Sciatic nerve (tissue), 2 donors: ENCODE measurements at places on chromosomes 6 and 20. TPM values are rescaled to one million over a fixed set of nuclear protein-coding genes. Genes with fewer than 3 reads are reported as not detected.

DNA sequence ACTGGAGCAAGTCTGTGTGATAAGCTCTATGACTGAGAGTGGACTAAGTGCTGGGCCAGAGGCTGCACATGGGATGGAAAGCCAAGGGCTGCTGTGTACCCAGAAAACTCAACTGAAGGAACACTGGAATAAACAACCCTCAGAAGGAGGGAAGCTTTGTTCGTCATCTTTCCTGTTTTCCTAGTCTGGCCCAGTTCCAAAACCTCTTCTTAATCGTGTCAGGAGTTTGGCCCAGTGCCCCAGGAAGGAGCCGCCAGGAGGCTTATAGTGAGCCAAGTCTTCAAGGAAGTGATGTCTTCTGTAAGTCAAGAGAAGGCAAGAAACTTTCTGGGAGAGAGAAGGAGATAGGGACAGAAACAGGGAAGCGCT, 23.3 kb upstream of the TOP1 start:
- DNase-seq = peak; percentile 88

GRCh38 chr6:125533710-125534397, 215.6 kb upstream of the HEY2 start:
- no peak for DNase-seq

GRCh38 chr6:163500105-163500504, 85.6 kb downstream of the QKI start:
- DNase-seq = no peak

PPP1R3G gene
- total RNA-seq = 1.7 TPM

DNA sequence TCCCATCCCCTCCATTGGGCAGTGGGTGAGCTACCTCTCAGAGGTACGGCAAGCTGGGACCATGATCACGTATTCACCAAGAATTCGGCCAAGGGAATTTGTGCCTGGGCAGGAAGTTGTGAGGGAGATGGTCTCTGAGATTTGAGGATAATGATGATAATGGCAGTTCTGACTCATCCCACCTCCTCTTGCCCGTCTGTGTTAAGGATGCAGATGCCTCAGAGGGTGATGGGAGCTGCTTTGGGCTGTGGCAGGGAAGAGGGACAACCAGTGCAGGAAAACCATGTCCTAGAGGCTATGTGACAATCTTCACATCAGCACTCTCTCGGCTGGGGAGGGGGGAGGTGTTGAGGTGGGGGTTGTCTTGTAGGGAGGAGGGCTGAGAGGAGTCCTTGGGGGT, 4.3 kb downstream of the TGM6 start:
- no peak for DNase-seq

TEAD3 gene
- total RNA-seq = 20.5 TPM

- no peak for DNase-seq
Measured at GRCh38 chr6:3518356-3519190, 61.7 kb upstream of the SLC22A23 start.

DNA sequence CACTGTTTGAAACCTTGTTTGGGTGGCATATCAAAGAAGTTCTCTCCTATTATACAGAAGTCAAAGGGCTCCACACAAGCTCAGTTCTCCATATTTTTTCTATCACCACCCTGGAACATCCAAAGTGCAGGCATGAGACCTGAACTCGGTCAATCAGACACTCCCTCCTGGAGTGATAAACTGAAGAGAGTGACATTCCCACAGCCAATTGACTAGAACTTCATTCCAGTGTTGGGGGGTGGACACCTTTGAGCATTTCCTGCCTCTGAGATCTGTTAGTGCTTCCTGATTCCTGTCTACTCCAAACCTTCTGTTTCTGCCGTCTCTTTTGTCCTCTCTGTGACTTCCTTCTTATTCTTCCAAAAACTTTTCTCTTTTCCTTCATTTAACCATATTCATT, 220.7 kb upstream of the NOX3 start:
- DNase-seq = no peak

GRCh38 chr6:139852067-139852466, 477.6 kb upstream of the CITED2 start:
- DNase-seq = no peak

- DNase-seq = no peak
Measured at GRCh38 chr20:43921227-43921780, 6.7 kb downstream of the TOX2 start.

DNA sequence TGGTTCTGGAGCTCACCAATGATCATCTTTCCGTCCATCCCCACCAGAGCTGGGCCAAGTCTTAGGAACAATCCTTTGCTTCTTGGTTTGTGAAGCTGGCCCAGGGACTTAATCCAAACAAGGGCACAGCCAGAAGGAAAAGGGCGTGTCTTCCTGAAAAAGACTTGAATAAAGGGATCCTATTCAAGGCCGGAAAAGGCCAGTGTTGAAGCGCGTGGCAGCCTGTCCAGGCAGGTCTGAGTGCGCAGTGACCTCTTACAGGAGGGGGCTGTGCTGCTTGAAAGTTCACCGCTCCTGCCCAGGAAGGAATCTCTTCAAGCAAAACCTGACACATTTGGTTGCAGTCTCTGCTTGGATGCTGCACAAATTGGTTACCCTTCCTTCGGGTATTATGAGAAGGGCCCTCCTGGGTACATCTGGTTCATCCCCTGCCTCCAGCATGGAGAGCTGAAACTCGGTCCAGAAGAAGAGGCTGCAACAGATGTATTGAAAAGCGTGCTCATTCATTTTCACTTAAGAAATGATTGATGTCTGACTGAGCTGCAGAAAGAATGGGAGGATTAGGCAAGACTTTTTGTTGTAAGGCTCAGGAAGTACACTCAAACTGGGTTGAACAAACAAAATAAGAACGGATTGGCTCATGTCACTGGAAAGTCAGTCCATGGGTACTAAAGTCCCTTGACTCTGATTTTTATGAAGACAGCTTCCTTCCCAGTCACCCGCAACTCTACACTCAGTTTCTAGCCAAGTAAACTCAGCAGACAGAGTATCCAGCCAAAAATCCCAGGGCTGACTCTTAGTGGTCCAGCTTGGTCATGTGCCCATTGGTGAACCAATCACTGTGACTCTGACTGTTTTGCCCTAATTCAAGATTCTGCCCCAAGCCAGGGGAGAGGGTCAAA, 136.3 kb downstream of the TFAP2C start:
- no peak for DNase-seq

XKR7 gene
- total RNA-seq = not detected

SNAP91 gene
- 2.7 TPM for total RNA-seq

- DNase-seq = no peak
Measured at GRCh38 chr6:126041516-126041915, 55.2 kb downstream of the TRMT11 start.

CAGE1 gene
- not detected for total RNA-seq

DNA sequence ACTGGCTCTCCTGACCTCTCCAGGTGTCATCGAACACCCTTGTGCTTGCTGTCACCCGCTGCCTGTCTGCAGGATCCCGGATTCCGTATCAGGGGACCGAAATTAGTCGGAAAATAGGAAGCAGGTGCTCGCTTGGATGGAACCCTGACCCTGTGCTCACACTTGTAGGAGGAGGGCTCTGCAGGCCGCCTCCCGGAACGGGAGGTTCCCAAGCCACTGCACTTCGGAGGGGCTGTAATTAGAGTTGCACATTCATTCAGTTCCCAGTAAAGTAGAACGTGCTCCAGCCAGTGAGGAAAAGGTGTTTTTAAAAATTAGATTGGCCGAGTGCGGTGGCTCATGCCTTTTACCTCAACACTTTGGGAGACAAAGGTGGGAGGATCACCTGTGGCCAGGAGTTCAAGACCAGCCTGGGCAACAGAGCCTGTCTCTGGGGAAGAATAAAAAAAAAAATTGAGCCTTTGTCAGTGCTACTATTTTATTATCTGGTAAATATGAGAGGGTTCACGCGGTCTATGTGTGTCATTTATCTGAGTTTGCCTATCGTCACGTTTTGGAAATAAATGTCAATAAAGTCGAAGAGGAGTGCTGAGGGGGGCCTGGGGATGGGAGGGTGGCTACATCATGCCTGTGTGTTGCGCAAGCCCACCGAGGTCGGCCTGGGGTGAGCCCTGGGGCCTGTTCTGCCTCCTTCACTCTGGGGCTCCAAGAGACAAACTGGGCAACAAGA, 1.5 kb upstream of the GMEB2 start:
- DNase-seq = no peak

DNA sequence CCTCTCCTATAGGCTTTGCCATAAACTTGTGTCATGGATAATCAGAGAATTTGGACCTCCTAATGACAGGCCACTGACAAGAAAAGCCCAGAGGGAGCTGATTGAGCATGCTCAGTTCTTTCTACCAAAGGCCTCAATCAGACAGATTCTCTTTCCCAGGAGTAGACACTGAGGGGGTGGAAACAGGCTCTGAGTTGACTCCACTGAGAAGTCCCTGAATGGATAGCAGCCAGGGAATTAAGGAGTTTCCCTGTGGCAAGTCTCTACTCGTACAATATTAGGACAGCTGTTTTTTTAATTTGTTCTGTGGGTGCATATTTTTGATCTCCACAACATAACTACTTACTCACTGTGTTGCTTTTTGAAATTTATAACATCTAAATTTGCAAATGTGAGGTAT, 63.3 kb downstream of the SLC16A10 start:
- no peak for DNase-seq

C6orf58 gene
- total RNA-seq = not detected

FAXC gene
- total RNA-seq = 0.49 TPM

DNA sequence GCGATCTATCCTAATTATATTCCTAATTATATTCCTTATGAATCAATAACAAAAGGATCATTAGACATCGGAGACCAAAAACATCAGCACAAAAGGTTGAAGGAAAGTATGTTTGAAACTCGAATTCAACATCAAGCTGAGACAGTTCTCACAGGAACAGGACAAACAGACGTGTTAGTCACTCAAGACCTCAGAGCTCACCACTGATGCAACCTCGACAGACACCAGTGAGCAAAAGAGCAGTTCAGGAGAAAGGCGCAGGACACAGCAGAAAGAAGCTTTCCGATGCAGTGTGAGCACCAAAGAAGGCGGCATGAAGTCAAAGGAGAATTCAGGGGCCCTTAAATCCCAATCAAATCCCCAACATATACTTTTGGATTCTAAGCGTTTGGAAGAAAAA, 6.3 kb upstream of the RAMACL start:
- no peak for DNase-seq

DNA sequence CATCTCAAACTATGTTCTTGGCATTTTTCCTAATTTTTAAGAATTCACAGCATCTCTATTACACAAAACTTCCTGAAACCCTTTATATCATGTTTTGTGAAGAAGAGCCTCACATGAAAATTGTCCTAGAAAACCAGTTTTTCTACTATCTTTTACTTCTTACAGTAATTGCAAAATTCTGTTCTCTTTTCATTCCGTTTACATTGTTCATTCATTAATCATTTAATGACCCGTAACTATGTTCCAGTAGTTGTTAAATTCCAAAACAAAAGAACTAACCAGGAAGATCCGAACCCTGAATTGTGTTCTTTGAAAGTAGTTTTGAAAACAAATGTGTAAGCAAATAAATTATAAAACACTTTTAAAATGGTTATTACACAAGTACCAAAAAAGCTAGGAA, 597.0 kb downstream of the EYS start:
- no peak for DNase-seq

RIMS1 gene
- 3.4 TPM for total RNA-seq

- DNase-seq = no peak
Measured at GRCh38 chr6:170345662-170346061, 39.1 kb downstream of the FAM120B start.

- DNase-seq = no peak
Measured at GRCh38 chr6:138726066-138726756, 47.4 kb upstream of the CCDC28A start.

- DNase-seq = no peak
Measured at GRCh38 chr6:46610862-46611553, 41.6 kb downstream of the CYP39A1 start.

DNA sequence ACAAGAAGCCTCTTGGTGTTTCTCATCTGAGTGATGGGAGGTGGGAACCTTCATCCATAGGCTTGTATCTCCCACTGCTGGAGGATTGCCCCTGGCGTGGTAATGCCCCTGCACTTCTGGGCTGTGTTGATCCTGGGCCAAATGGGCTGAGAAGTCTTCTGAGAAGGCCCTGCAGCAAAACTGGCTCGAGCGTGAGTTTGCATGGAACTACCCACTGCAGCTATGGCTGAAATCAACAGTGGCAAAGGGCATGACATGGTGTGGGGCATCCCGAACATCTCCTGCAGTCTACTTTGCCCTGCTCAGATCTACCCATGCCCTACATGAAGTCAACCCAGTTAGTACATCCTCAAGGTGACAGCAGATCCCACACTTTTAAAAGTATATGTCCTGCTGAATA, 130.6 kb downstream of the NRN1 start:
- DNase-seq = no peak

RIPPLY2 gene
- total RNA-seq = 0.80 TPM

SLC35D3 gene
- total RNA-seq = not detected

DNA sequence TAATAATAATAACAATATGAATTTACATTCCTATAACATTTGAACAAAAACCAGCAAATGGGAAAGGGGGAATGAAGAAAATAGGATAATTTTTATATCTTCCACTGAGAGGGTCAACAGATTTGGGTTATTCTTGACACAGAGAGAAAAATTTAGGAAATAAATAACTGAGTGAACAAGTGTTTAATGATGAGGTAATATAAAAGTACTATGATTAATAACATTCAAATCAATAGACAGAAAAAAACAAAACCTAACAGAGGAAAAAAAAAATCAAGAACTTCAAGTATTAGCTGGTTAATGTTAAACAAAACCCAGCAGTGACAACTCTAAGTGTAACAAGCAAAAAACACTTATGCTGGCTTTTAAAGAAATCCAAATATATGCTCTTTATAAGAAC, 66.5 kb downstream of the LCA5 start:
- no peak for DNase-seq

DNA sequence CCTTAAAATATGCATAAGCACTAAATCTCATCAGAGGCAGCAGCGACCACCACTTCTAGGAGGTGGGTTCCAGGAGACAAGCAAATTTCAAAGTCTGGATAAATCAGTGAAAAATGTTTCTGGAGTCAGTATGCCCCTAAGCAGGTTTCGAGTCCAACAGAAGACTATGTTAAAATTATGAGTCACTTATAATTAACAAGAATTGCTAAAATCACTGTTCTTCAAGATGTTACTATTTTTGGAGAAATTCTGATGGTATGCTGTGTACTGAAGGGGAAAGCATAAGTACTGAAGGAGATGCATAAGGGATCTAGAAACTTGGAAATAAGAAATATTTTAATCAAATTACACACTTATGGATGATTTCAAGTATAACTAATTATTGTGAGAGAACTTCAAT, 58.0 kb downstream of the DTNBP1 start:
- DNase-seq = no peak

DNA sequence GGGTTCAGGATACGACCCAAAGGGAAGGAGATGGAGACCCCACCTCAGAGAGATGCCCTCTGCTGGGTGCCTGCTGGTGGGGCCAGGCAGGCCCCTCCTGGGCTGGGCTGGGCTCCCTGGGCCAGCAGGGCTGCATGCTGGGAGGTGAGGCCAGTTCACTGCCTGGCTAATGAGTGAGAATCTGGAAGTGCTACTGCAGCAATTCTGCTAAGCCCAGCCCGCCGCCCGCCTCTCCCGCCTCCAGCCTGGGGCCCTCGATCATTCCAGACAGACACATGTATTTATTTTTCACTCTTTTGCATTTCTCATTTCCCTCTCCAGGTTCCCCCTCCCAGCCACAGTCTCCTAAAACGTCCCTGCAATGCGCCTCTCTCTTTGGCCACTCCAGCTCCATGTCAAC, 79.6 kb downstream of the CDH22 start:
- DNase-seq = no peak

PBOV1 gene
- total RNA-seq = not detected

UBR2 gene
- 40.9 TPM for total RNA-seq
